Activated gamma-delta T cell (primary cell): ENCODE measurements at places on chromosomes 2 and 18.

- no peak for DNase-seq
Observed at GRCh38 chr2:165475277-165476004, 5.9 kb downstream of the CSRNP3 start.

GRCh38 chr2:86470890-86471289, 29.7 kb downstream of the KDM3A start:
- no peak for DNase-seq

DNA sequence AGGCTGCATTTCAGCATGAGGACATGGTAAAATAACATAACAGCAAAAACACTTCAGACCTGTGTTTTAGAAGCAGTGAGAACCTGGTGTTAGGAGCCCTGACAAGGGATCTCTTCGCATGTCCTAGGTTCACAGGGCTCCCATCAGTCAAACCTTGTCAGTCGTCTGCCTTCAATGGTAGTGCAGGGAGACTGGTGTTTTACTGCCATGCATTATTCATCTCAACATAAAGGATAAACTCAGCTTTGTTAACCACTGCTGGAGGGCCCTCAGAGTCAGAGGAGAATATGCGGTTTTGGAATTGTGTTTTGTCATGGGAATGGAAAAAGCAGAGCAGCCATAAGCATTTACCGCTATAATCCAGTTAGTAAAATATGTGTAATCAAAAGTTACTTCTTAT, 275.9 kb upstream of the GCFC2 start:
- no peak for DNase-seq

DNA sequence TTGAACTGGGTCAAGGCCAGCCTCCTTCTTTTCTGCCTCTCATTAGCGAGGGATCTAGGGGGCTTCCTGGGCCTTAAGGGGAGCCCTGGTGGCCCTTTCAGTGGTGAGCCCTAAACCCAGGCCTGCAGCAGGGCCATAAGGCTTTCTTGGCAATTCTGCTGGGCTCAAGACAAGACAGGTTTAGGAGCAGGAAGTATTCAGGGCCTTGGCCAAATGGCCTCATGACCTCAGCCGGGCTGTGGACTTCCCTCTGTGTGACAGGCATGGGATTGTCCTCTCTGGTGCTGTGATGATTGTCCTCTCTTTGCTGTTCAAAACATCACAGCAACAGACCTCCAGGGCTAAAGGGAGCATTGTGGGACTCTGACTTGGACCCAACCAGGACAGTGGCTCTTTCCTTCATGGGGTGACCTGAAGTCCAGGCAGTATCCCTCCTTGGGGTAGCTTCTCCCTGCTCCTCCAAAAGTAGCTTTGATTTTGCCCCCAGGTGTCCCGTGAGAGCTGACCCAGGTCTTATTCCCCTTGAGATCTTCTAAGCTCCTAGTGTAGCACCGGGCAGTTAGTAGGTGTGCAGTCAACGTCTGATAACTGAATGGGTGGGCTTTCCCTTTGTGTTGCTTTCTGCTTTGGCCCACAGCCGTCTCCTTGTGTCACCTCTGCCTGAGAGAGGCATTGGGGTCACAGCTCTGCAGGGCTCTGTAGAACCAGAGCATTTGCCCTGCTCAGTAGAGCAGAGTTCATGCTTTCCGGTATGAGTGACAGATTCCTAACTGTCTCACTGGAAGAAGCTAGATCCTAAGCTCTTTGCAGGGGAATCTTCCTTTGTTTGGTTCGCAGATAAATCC, 14.7 kb downstream of the FOSL2 start:
- no peak for DNase-seq

DNA sequence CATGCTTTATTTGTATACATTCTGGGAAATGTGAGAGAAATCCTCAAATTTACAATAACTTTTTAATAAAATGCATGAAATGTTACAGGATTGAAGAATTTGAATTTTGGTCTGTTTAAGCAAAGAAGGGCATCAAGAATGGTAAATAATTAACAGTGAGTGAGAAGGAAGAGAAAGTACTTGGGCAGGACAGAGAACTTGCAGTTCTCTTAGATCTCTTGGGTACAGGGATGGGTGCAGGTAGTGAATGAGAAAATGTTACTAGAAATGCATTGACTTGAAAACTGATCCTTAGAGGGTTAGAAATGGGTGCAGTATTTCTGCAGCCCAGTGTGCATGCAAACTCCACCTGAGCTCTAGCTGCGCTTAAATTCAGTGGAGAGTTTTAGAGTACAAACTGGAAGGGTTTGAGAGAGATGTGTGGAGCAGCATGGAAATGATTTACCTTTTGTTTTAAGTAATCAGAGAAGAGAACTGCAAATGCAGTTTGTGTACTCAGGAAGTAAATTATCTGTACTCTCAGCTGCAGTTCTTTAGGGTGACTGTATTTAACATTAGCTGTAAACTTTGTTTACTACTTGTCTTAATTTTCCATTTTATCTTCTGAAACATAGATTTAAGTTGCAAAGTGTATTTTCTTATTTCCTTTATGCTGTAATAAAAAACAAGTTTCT, 51.0 kb upstream of the RAB27B start:
- DNase-seq = no peak

GRCh38 chr2:118865106-118865505, 17.7 kb upstream of the EN1 start:
- no peak for DNase-seq

DNA sequence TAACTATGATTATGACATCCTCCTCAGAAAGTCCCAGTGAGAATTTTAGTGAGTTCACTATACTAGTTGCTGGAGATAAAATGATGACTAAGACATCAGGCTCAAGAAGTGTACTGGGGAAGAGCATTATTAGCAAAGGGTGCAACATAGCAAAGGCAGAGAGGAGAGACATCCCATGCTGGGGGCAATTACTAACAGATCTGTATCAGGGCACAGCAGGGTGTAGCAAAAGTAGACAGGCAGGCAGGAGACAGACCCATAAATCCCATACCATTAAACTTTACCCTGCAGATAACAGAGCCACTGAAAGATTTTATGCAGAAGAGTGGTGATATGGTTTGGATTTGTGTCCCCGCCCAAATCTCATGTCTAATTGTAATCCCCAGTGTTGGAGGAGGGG, 161.7 kb downstream of the SP3 start:
- no peak for DNase-seq

GRCh38 chr2:26223018-26223417, 21.4 kb downstream of the HADHA start:
- no peak for DNase-seq

DNA sequence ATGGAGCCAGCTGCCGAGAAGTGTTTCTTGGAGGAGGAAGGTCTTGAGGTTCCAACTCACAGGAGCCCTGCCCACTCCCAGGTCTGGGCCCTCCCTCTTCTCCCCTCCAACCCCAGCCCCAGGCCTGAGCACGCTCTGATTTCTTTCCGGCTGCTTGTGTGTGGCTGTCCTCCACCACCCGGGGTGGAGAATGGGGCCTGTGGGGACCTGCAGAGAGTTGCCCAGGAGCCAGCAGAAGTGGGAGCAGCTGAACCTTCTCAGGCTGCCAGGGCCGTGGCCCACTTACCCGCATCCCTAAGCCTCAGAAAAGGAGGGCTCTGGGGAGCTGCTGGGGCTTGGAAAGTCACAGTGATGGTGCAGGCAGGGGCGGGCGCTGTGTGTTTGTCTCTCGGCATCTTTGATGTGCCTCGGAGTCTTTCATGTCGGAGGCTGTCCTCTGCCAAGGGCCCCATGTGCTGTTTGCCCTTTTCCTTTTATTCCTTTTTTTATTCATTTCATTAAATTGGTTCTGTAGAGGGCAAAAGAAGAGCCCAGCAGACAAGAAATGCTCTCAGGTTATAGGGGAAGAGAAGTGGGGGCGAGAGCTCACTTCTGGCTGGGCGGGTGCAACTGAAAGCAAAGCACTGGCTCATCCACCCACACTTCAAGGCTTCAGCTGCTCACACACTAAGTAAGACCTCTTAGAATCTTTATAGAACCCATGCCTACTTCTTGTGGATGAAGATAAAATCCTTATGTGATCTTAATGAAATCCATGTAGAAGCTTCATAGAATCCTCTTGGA, 52.5 kb downstream of the SDC1 start:
- no peak for DNase-seq

DNA sequence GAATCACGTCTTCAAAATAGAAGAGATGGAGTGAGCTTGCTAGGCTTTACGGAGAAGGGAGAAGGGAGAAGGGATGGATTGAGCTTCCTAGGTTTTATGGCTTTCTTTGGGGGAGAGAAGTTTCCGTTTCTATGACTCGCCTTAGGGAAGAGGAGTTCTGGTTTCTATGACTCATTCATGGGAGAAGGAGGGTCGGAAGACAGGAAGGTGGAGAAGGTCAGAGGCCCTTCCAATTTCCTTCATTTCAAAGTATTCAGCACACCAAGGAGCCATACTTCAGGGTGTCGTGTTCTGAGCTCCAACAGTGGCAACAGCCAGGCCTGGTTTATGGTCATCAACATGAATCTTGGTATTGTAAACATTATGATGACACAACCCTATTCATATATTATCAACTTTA, 284.7 kb upstream of the VWC2L start:
- no peak for DNase-seq

- DNase-seq = no peak
Observed at GRCh38 chr2:23452853-23453420, 68.0 kb downstream of the KLHL29 start.

GRCh38 chr2:191255271-191255670, 10.1 kb downstream of the MYO1B start:
- no peak for DNase-seq

- DNase-seq = no peak
Observed at GRCh38 chr2:69701100-69701945, 40.6 kb upstream of the ANXA4 start.

GRCh38 chr2:80748592-80748991, 444.0 kb upstream of the LRRTM1 start:
- DNase-seq = no peak

- DNase-seq = no peak
Observed at GRCh38 chr18:23536204-23536603, 32.9 kb downstream of the RMC1 start.

DNA sequence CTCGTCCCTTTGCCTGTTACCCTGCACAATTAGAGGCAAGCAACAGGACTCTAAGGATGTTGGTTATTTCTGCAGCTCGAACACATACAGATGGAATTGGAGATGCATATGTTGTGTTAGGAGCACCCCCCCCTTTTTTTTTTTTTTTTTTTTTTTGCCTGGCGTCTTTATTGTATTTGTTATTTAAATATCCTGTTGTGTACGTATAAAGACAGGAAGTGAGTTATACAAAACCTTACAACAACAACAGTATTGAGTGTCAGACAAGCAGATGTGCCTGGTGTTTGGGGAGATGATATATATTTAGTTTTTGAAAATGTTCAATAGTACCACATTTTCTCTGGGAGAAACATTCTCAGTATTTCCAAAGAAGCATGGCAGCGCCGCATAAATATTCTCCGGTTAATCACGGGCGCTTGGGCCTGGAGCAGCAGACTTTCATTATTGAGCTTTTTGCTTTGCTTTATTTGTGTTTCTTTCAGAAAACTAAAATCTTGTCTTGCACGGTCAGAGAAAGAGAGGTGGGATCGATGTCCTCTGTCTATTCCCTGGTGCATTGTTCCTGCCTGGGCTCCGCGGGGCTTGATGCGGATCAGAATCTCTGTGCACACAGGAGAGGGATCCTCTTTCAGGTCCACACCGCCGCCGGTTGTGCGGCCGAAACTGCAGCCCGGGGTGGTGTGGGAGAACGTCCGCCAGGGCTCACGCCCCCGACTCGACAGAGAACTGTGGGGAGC, 23.2 kb upstream of the ZNF516 start:
- DNase-seq = no peak

DNA sequence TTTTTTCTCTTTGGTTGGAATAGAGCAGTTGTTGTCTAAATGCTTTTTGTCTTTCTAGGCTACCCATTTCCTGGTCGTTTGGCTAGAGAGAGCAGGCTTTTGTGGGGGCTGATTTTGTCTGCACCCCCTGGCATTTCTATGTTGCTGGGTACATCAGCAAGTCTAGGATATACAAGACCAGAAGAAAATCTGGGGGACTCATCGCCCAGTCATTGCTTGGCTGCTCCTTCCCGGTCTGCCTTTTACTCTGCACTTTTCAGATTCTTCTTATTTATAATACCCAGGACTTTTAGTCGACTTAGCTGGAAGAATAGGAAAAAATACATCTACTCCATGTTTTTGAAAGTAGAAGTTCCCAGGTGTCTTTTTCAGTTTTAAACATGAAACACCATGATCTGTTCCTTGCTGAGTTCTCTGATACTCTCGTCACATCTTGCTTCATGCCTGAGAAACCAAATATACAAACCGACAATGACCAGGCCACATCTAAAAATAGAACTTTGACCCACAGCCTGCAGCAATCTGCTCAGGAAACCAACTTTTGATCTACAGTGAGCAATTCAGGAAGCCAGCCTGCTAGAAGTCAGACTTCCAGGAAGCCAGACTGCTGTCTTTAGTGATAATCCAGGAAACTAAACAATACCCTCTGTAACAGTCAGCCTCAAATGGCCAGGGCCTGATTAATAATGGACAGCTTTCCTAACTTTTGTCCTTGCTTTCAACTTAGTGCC, 163.8 kb upstream of the MEX3C start:
- no peak for DNase-seq

- no peak for DNase-seq
Observed at GRCh38 chr2:239355139-239355538, 45.7 kb downstream of the HDAC4 start.

GRCh38 chr2:48457227-48457626, 72.7 kb upstream of the STON1 start:
- DNase-seq = no peak

- no peak for DNase-seq
Observed at GRCh38 chr2:241087420-241088268, 14.4 kb downstream of the MTERF4 start.

GRCh38 chr18:8290435-8290834, 318.8 kb upstream of the RAB12 start:
- no peak for DNase-seq

- DNase-seq = no peak
Observed at GRCh38 chr2:211203986-211204385, 647.6 kb downstream of the CPS1 start.

DNA sequence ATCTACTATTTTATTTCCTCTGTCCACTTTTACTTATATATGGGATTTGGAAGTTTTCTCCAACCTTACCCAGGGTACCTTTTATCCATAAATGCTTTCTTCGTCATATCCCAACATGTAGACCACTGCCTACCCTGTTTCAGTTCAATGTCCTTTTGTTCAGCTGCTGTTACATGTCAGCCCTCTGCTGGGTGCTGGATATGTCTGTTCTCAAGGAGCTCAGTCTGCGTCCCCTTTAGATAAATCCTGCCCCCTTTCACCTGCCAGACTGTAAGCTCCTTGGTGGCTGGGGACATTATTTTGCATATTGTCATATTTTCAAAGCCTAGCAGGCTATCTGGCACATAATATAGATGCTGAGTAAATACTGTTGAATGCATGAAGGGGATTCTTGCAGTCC, 53.2 kb downstream of the NEMP2 start:
- DNase-seq = no peak

- DNase-seq = no peak
Observed at GRCh38 chr2:71332435-71332796, 834 bp downstream of the ZNF638 start.
